ENCODE measurements at places on chromosomes 13 and 19.

- no peak for DNase-seq
Measured at GRCh38 chr19:31681121-31681520, 331.9 kb upstream of the TSHZ3 start.

- no peak for DNase-seq
Measured at GRCh38 chr13:26909477-26909876, 148.9 kb upstream of the GPR12 start.

DNA sequence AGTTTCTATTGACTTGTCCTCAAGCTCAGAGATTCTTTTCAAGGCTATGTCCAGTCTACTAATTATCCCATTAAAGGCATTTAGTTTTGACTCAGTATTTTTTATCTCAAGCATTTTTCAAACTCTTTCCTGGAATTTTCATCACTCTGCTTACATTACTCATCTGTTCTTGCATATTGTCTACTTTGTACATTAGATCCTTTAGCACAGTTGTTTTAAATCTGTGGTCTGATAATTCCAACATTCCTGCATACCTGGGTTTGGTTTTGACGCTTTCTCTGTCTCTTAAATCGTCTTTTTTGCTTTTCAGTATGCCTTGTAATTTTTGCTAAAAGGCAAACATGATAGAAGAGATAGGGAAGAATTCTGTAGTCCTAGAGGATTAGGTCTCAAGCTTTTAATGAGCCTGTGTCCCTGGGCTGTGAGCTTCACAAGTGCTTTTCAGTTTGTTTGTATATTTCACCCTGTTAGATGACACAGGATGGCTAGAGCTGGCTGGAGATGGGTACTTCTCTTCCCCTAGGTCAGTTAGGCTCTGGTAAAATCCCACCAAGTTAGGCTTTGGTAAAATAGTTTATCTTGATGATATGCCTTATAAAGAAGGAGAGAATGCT, 46.1 kb upstream of the GPC6 start:
- no peak for DNase-seq

DNA sequence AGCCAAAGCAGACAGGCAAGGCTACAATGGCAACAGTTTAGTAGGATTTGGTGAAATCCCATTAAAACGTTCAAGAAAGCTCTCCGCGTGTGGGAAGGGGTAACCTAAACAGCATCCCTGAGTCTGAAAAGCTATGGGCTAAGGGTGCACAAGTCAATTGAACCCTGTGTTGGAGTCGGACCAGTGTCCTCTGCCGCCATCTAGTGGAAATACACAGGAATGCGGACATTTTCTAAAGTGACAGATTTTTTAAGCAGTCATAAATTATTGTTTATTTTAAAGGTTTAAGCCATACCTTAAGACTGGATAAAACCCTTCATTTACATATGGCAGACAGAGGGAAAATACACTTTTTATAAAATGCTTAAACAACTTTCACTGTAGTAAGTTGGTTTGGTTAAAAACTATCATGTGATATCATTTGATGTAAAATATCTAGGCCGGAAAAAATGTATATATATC, 26.5 kb upstream of the LSM14A start:
- no peak for DNase-seq

DNA sequence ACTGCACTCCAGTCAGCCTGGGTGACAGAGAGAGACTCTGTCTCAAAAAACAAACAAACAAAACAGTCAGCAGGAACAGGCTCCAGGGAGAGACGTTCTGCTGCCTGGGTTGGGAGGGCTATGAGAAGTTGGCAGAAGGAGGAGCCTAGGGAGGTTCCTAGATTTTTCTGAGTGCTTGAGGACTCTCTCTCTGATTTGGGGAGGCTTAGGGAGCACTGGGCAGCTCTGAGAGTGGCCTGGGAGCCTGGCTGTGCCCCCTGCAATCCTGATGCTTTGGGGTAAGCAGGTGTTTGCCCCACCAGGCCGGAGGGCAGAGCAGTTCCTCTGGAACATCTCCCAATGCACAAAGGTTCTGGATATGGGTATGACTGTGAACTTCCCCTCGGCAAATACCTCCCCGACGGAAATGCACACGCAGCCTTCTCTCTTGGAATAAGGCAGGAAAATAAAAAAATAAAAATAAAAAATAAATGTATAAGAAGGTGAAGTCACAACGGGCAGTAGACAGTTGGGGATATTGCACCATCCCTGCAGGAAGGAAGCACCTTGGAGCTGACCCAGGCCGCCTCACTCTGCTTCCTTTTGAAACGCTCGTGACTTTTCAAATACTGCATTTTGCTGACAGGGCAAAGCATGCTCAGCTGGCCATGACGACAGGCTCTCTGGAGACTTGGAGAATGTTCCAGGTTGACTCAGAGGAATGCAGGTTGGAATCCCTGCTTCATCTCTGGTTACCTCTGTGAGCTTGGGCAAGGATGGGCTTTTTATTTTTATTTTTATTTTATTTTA, 26.5 kb upstream of the HOMER3 start:
- DNase-seq: no peak

DNA sequence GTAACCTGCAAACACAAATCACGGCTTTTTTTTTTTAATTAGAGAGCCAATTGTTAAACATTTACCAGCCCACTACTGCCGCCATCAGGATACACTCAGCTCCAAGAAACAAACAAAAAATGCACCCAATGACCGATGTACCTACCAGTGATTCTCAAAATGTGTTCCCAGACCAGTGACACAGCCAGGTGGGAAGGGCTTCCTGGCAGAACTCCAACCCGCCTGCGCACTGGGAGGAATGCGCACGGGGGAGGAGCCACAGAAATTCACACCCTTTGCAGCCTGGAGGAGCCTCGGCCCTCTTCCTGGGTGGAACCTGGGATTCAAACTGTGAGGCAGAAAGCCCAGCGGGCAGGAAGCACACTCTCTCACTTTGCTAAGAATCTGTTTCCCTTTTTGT, 255.9 kb downstream of the TBC1D4 start:
- no peak for DNase-seq

- no peak for DNase-seq
Measured at GRCh38 chr13:113105032-113105920, at the start of gene F7. TSS of gene F7 (plus strand) at chr13:113105791. CDS start at chr13:113105842, 51 bp downstream.
